ENCODE measurements at places on chromosomes 5 and 9.

DNA sequence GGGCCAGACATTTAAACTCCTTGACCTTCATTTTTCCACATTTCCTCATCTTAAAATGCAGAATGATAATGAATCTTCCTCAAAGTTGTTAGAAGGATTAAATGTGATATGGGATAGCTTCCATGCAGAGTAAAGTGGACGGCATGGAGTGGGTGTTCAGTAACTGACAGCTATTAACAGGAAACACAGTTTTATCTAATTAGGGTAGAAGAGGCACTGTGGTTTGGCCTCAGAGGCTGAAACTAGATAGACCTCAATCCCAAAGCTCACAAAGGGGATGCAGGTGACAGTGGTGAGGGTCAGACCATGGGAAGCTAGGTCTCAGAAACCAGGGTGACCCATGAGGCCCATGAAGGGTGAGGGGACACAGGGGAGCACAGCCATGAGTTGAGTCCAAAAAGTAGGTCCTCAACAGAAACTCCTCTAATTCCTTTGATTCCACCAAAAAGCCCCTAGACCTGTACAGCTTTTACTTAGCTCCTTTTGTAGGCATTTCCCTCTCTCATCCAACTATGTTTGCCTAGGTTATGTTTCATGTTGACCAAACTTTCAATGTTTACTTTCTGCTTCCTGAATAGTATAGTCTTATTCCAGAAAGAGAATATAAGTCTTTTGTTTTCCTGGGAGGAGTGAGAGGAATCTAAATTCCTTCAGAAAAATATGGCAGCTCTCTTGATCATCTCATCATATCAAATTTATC lies 27.9 kb upstream of the GLDC start:
- DNase-seq = no peak

GRCh38 chr9:123318961-123319421 lies 37.0 kb upstream of the CRB2 start:
- DNase-seq = peak; percentile 40

DNA sequence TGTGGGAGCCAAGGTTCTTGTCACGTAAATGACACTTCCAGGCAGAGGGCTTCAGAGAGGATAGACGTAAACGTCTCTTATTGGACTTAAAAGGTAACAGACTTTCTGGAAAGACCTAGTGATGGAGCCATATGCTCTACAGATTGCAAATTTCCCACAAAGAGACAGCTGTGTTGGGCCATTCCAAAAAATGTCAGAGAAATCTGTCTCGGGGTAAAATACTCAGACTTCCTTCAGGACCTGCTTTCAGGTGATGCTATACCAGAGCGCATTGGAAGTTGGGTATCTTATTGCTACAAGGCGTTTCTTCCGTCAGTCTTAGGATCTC lies 29.2 kb downstream of the PROP1 start:
- no peak for DNase-seq

GRCh38 chr9:137665697-137666512 lies 47.1 kb downstream of the EHMT1 start:
- DNase-seq = no peak

DNA sequence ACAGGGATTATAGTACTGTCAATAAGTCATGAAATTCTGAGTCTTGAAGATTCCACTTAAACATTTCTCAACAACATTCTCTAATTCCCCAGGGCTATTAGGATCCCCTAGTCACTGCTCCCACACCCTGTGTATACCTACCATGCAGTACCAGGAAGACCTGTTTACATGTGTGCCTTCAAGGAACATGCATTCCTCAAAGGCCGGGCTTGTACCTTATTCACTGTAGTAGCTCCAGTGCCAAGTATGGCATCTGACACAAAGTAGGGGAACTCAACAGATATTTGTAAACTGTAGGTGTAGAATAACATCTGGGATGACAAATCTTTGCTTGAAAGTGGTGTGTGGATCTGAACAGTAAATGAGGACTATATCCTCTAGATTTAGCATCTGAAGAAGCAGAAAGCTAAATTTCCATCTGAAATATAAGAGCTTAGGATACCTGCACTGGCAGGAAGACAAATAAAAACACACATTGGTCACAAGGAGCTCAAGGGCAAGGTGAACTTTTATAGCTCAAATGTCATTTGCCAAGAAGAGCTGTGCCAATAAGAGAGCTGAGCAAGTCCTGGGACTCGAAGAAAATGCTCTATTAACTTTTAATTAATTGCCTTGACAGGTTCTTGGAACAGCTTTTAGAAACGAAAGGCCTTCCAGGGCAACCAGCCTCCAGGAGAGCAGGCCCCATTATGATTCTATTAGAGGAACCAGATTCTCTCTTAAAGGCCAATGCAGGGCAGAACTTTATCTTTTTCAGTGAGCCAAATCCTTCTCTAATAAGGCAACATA lies 52.3 kb upstream of the MYOT start:
- DNase-seq = no peak

- DNase-seq = no peak
Measured at GRCh38 chr5:102313912-102314311, 17.8 kb upstream of the SLCO4C1 start.

DNA sequence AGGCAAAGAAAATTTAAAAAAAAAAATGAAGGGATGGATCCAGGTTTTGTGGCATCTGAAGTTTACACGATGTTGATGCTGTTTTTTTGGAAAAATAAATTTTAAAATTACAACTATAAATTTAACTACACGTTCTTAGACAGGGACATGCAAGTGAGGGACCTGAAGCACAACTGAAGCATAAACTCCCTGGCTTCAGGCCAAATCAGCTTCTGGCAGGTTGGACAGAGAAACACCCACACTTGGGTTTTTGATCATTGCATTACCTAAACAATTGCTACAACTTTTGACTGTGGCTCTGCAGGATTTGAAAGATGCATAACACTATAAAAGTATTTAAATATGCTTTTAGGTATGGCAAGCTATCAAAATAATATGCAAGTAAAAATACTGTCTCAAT lies 1318.3 kb upstream of the DMAC1 start:
- no peak for DNase-seq

- no peak for DNase-seq
Measured at GRCh38 chr5:146344155-146345118, 5.8 kb downstream of the POU4F3 start.

DNA sequence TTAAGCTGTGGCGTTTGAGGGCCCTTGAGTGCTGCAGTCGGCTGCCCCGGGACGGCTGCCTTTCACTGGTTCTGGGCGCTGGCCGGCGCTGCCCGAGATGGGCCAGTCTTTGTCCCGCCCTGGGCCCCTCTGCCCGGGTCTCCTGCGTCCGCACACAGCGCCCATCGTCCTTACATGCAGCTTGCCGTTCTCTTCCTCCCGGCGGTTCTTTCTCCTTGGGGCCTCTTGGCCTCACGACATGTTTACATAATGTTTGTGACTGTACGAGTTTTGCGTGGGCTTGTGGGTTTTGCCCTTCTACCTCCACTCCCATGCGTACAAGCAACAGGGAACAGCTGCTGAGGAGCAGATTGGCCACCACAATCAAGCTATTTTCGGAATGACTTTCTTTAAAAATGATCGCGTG lies 618 bp downstream of the TNPO1 start:
- DNase-seq = peak; percentile 57

DNA sequence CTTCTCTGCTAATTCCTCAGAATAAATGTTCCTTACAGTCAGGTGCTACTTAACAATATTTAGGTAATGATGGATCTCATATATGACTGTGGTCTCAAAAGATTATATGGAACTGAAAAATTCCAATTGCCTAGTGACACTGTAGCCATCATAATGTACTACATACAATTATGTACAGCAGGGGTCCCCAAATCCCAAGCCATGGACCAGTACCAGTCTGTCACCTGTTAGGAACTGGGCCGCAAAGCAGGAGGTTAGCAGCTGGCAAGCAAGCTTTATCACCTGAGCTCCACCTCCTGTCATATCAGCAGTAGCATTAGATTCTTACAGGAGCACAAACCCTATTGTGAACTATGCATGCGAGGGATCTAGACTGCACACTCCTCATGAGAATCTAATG lies 69.6 kb downstream of the NR2F1-AS1 start:
- DNase-seq = no peak

DNA sequence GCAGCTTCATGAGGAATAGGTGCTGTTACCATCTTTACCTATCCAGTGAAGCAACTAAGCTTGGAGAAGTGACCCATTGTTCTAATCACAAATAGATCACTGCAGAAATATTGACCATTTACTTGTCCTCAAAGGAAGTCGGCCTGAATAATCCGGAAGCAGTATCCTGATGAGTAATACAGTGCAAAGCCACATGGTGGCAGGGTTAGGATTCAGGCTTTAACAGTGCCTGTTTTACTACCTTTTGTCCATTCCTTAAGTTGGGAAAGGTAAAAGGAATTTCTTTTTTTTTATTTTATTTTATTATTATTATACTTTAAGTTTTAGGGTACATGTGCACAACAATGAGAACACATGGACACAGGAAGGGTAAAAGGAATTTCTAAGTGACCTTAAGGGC lies 336.3 kb downstream of the KDM4C start:
- DNase-seq = no peak

DNA sequence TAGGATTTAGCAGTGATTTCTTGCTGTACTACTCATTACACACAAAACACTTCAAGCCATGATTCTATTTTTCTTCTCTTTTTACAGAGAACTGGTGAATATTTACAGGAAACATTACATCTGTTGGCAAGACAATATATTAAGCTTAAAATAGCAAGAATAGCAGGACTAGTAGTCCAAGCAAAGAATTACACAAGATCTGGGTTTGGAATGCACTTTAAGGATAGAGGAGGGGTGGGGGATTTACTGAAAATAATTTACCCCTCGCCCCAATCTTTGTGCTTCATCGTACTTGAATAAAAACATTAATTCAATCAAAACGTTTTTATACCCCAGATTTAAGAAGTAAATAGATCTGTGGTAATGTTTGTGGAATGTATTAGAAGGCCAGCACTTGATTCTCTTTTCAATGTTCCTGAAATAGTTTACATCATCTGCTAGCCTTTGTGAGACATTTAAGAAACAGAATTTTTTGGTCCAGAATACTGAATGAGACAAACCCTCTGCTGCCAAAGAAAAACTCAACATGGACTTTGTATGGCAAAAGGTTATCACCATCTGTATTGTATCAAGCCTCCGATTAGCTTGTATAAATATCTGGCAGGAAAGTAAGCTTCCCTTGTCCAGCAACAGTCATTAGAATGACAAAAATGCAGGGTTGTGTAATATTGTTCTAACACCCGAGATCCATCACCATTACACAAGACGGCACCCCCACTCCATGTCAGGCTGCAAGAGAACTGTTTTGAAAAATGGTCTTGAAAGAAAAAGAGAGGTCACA lies 23.8 kb downstream of the SVEP1 start:
- DNase-seq = peak; percentile 46

GRCh38 chr9:130328349-130328801 lies 62.8 kb downstream of the HMCN2 start:
- no peak for DNase-seq

GRCh38 chr5:11760934-11761603 lies 143.2 kb downstream of the CTNND2 start:
- no peak for DNase-seq

- DNase-seq = no peak
Measured at GRCh38 chr9:28718226-28718625, 1144.9 kb upstream of the C9orf72 start.

- DNase-seq = no peak
Measured at GRCh38 chr9:130301483-130302286, 36.1 kb downstream of the HMCN2 start.

- DNase-seq = no peak
Measured at GRCh38 chr5:119750887-119751733, 121.8 kb downstream of the FAM170A start.

GRCh38 chr9:18335825-18336224 lies 138.1 kb upstream of the ADAMTSL1 start:
- DNase-seq = no peak

DNA sequence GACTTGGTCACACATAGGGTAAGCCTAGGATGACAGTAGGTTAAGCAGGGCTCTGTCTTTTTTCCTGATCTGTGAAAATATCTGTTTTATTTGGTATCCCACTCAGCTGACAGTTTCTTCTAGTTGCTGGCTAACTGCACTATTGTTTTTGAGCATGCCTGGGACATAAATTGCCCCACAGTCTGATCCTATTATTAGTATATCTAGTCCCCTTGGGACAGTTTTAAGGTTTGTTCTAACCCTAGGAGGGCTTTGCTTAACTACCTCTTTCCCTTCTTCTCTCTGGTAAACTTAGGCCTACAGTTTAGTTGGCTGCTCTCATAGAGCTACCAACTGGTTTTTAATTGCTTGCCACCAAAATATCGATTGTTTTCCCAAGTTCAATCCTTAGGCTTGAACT lies 446.6 kb downstream of the ARHGEF28 start:
- DNase-seq = no peak

DNA sequence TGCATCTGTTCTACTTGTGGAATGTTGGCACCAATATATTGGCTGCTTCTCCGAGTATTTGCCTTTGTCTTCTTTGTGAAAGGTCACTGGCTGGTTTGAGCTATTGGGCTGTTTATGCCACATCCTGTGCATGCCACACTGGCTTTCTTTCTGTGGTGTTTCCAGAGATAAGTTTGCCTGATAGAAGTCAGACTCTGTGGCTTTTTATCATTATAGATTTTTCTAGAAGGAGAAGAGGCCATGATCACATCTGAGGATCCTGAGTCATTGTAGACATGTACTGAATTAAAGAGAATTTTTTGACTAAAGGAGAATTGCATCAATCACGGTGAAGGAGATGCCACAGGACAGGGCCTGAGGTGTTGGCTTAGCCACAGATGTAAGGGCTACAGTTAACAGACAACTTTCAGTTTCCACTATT lies 26.5 kb upstream of the CDKN2B start:
- DNase-seq = no peak

DNA sequence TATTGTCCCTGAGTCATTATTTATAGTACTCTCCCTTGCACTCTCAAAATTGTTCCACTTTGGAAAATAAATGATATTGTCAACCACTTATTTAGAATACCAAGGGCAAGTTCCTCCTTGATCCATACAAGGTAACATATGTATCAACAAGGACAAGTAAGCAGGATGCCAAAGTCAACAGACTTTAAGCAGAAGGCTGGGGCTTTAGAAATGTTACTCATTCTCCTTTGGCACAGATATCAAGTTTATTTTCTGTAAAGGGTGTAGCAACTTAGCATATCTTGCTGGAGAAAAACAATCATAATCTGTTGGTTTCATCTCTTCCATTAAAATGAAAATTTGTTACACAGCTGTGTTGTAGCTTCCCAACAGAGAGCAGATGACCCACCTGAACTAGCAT lies 248.7 kb upstream of the SLC30A5 start:
- no peak for DNase-seq

GRCh38 chr5:72210888-72211678 lies 103.8 kb downstream of the MAP1B start:
- no peak for DNase-seq

All from breast epithelium (tissue), 4 donors.